ENCODE measurements at places on chromosomes 5 and 9.

GRCh38 chr5:28703651-28704260 lies 1665.4 kb upstream of the CDH9 start:
- DNase-seq = peak; percentile 7

DNA sequence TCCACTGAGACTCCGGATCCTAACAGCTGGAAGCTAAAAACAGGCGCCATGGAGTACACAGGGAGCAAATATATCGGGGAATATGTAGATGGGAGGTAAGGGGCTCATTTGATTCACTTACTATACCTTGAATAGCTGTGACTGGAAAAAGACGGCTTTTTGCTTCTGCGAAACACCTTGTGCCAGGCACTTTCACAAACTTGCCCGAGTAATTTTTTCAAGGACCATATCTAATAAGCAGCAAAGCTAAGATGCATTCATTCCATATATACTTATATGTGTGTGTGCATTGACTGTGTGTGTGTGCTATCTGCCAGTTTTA lies 178 bp downstream of the MORN5 start:
- DNase-seq = no peak

GRCh38 chr5:128097224-128097623 lies 13.7 kb downstream of the SLC12A2 start:
- no peak for DNase-seq

DNA sequence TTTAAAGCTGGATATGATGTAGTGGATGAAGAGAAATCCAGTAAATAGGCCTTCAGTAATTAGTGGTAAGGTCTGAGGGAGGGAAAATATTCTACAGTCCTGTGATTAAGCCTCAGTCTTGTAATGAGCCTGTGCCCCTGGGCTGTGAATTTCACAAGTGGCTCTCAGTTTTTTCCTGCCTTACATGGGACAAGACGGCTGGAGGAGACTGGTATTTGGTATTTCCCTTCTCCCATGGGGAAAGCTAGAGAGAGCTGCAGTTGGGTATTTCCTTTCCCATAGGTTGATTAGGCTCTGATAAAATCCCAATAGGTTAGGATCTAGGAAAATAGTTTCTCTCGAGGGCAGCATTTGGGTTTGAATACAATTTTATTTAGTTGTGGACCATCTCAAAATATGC lies 62.2 kb upstream of the GNA14 start:
- DNase-seq = peak; percentile 70

DNA sequence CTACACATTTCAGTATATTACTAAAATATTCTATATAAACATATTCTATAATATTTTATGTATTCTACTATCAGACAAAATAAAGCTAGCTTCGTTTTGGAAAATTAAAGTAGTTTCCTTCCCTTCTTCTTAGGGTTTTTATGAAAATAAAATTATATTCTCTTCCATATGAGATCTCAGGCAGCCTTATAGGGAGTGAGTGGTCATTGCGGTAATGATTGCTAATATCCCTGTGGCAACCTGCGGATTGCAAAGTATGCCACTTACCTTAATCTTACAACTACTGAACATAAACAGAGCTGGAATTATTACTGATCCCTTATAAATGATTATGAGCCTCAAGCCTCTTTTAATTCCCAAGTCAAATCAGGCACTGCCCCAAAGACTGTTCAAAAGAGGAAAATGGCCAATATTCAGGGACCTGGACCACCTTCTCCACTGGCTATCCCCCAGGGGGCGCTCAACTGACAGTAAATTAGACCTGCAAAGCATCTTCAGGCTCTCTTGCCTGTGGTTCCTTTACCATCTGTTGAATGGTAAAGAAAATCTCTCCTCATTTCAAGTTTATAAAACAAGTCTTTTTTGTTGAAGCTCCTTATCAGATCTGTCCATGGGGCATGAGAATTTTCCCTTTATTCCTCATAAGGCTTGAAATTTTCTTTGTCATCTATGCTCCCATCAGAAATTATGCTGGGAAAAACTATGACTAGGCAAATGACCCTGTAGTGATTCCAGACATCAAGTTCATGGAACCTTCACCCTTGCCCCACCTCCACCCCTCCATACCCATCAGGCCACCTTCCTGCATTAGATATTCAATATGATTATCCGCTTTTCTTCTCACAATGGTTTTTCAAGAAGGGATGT lies 163.9 kb downstream of the CEMIP2 start:
- peak; percentile 59 for DNase-seq

DNA sequence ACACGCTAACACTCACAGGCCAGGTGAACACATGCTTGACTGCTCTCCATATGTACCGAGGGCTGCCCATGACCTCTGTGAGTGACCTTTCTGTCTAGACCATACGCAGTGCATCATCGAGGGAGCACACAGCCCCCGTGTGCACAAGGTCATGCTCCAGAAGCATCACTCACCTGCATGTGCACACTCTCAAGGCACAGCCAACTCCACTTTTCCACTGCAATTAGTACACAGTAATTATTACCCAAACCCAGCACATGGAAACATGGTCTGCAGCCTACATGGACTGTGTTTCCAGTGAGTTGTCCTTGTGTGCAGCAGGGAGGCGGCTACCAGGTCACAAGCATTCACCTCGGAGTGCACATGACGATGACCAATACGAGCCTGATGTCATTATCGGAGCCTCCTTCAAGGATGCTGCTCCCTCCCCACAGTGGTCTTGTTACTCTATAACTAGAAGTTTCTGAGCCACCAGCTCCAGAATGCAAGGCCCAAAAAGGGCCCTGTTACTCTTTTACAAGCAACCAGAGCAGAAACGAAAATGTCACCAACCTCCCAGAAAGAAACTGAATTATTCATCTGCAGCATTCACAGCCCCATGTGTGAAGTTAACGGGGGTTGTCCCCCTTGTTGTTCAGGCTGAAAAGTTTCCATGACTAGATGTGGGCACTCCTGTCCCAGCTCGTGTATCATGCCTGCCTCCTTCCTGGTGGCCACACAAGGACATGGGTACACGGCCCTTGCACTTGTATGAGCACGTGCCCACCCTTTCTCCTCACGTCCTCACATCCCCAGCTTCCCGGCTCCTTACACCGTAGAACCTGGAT lies 31.2 kb downstream of the SEMA4D start:
- no peak for DNase-seq

DNA sequence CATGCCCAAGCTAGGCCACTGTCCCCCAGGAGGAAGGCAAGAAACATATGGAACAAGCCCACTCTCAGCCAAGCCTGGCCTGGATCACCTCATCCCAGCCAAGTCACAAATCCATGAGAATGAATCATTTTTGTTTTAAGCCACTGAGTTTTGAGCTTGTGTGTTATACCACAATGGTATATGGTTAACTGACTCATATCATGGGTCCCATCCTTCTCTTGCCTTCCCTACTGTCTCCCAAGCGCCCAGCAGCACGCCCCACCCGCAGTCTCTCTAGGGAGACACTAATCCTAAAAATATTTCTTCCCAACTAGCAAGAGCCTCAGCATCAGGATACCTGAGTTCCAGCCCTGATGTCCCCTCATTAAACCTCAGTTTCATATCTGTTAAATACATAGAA lies 248.1 kb downstream of the CDK5RAP2 start:
- DNase-seq = peak; percentile 25

DNA sequence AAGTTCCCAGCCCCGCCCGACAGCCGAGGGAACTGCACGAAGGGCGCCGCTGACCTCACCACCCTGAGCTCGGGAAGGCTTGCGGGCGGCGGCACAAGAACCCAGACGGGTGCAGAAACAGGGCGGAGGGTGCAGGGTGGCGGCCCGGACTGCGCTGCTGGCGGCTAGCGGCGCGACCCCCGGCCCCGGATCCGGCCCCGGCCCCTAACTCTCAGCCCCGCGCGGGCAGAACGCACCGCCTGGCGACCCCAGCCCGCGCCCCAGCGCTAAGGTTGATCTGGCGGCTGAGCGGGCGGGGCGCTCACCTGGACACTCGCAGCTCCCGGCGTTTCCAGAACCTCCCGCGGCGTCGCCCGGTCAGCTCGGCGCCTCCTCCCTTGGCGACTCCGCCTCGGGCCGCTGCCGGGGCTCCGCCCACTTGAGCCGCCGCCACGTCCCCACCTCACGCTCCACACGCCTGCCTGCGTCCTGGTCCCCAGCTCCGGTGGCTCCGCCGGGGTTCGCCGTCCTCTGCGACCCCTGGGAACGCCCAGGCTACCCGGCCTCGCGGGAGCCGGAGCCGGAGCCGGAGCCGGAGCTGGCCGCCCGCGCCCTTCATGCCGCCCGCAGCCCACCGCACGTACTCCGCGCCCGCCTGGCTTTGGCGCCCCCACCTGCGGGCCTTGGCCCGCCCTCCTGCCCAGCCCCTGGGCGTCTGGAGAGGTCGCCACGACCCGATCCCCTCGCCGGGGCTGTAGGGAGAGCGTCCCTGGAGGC lies at the start of gene P4HA2:
TSS of gene P4HA2 (minus strand) at position 369 of the 756 bp plus-strand sequence. CDS start 9,227 bp downstream, outside the sequence.
- DNase-seq = peak; percentile 80

- peak; percentile 85 for DNase-seq
Observed at GRCh38 chr5:75335952-75336614, 937 bp upstream of the HMGCR start.

DNA sequence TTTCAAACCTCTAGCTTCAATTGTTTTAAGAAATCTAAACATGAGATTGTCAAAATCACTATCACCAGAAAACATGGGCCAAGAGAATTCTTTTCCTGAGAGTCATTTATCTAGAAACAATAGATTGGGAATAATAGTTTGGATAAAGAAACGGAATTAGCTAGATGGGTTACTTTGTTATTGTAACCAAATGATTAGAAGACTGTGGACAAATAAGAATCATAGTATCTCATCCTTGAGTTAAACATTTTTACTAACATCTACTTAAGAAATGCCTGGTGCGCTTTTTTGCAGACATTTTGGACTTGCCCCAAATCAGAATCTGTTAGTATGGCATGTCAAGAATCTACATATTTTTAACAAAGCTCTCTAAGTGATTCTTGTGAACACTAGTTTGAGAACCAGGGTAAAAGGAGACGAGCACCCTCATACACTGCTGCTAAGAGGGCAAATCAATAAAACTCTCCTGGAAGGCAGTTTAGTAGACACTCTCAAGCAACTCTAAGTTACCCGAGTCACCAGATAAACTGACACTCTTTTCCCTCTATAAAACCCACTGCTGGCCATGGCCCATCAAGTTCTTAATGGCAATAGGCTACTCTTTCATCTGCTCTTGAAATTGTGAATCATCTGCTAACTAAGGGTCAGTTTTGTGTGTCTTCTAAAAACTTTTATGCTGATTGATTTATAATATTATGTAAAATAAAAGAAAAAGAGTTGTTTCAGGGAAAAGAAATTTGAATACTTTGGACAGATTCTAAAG lies 39.1 kb downstream of the TPD52L3 start:
- DNase-seq = no peak

DNA sequence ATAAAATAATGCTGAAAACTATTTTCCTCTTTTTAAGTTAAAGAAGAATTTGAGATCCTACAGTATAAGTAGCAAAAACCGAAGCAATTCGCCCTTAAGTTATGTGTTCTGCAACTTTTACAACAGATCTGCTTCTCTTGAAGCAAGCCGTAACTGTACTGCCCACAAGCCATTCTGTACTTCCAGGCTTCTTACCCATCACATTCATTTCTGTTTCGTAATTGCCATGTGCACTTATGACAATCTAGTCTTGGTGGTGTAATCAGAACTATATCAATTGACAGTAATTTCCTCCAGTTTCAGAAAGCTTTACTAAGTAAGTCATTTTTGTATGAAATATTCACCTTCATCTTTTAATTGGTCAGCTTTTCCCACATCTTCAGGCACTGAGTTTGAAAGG lies 13.8 kb downstream of the SGTB start:
- no peak for DNase-seq

- DNase-seq = no peak
Observed at GRCh38 chr5:1315709-1316587, 21.1 kb upstream of the TERT start.

- no peak for DNase-seq
Observed at GRCh38 chr9:95188459-95188858, 129.1 kb downstream of the FANCC start.

GRCh38 chr9:121399883-121400607 lies 30.0 kb upstream of the STOM start:
- DNase-seq = peak; percentile 84

DNA sequence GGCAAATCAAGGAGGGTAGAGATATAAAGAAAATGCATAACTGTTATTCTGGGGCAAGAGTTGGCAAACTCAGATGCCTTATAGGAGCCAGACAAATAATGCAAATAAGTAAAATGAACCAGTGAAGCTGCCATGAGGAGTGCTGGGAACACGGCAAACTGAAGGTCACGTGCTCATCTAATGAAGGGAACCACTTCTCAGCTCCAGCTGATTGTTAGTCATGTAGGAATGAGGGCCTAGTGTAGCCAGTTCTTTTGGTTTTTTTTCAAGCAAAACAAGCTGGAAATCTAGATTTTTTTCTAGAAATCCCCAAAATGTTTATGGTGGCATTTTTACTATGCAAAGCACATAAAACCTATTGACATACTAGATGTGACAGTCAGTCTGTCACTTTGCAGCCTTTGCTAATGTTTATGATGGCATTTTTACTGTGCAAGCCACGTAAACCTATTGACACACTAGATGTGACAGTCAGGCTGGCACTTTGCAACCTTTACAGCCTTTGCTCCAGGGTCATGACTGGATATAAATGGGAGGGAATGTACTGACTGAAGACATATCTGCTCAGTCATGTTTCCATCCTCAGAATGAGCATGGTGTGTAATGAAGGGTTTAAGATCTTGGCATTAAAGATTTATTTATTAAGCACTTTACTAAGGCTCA lies 39.4 kb downstream of the RUSC2 start:
- no peak for DNase-seq

DNA sequence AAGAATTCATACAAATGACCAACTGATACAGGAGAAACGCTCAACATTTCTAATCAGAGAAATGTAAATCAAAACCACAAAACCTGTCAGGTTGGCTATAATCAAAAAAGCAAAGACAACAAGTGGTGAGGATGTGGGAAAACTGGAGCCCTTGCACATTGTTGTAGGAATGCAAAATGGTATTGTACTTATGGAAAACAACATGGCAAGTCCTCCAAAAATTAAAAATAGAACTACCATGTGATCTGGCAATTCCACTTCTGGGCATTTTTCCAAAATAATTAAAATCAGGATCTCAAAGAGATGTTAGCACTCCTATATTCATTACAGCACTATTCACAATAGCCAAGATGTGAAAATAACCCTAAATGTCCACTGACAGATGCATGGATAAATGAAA lies 76.1 kb downstream of the FNIP1 start:
- peak; percentile 21 for DNase-seq

- no peak for DNase-seq
Observed at GRCh38 chr5:146179696-146180095, 2.8 kb downstream of the LARS1 start.

DNA sequence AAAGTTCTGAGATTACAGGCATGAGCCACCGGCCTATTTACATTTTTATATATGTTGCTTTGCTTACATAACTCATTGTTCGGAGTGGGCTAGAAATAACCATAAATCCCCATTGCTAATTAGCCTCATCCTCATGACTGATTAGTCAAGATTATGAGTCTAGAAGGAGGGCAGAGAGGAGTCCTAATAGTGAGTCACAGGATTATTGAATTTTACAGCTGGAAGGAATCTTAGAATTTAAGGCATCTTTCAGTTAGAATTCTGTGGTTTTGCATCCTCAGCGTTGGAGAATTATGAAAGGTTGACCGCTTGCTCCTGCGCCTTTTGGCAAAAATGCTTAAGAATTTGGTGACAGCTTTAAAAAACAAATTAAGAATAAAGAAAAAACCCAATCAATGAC lies 2.6 kb upstream of the PBX3 start:
- DNase-seq = peak; percentile 89

- DNase-seq = peak; percentile 17
Observed at GRCh38 chr9:115341426-115341825, 223.5 kb upstream of the TNC start.

Measured in fibroblast of skin of back (primary cell).